ENCODE measurements at places on chromosomes 12 and 14. TPM values are rescaled to one million over a fixed set of nuclear protein-coding genes. Genes with fewer than 3 reads are reported as not detected.

TUBA1B gene
- 440 TPM for total RNA-seq

ARMH4 gene
- 2.3 TPM for total RNA-seq

FOXN4 gene
- total RNA-seq, result not detected

GPR132 gene
- 6.7 TPM for total RNA-seq

REM2 gene
- 0.41 TPM for total RNA-seq

RGS6 gene
- 2.6 TPM for total RNA-seq

CIROP gene
- total RNA-seq, result not detected

GRCh38 chr12:72304751-72305150, 32.6 kb downstream of the TRHDE start:
- DNase-seq, result no peak

DNA sequence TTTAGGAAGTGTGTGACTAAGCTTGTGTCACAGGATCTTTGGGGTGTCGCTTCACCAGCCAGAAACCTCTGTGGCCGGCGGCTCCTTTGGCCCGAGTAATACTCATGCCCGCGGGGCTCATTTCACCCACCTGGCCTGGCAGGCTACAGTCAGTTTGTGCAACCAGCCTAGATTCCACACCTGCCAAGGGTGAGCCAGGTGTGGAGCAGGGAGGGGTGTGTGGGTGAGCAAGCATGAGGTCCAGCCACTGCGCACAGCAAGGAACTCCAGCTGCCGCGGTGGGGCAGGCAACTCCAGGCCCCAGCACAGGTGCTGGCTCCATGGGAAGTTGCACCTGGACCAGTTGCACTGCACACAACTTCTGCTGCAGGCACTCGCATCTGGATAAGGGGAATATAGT, 462.3 kb upstream of the LRFN5 start:
- no peak for DNase-seq

GRCh38 chr14:50242096-50242495, 10.7 kb upstream of the SOS2 start:
- DNase-seq, result no peak

DNA sequence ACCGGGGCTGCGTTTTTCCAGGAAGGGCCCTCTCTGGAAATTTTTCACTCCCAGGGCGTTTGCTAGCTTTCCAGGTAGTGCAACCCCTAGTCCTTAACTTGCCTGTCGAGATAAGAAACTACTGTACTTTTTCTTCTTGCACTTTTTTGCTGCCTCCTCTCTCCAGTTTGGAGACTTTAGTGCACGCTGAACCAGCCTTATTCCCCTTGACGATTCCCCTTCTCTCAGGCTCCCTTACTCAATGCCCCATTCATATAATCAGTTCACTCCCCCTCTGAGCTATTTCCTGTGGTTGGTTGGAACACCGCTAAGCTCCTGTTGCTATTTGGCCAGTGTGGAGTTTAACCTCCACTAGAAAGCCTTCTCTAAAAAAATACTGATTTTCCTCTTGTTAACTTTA, 682 bp downstream of the CREBL2 start:
- no peak for DNase-seq

DNA sequence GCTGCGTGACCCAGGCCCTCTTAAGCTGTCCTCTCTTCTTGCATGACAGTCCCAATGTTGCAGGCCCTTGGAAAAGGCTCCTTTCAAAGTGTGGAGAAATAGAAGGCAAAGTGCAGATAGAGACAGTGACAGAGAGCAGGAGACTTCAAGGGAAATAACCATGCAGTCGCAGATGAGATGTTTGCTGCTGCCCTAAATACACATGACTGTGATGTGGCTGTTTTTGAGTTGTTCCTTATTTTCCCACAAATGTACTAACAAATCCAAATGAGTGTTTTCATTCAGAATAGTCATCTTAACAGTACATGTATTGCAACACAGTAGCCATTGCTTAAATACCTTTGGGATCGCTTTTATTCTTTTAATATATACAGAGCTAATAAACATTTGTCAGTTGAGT, 101.6 kb downstream of the SLC15A5 start:
- no peak for DNase-seq

DNA sequence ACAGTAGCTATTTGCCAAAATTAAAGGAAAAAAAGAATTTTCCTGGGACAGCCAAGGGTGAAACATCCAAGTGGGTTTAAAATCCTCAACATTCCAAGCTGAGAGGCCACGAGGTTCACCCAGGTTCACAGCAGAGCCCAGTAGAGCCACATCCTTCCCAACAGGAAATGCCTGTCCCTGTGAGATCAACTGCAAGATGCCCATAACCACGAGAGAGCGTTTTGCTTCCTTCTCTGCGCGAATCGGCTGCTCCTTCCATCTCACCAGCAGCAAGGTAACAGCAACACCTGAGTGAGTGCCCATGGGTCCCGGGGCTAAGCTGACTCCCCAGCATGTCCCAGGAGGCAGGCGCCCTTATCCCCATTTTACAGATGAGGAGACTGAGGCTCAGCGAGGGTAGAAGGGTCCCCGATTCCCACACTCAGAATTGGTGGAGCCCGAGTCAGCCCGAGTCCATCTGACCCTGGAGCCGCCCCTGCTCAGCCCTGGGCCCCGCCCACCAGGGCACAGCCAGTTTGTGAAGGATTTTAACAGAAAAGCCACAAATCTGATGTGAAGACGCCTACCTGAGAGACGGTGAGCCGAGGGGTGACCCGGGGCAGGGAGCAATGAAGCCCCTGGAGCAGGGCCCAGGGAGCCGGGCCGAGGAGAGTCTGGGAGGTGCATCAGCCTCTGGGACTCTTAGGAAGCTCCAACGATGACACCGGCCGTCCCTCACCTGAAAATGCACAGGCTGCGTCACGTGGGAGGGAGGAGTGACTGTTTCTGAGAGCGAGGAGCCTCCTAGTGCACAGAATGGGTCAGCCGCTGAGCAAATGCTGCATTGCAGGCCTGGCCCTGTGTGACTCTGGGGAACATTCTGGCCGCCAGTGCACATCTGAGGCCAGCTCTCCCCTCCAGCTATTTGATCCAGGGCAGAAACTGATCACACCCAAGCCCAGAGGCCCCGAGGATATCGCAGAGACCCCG, 236.9 kb upstream of the SFSWAP start:
- no peak for DNase-seq

DNA sequence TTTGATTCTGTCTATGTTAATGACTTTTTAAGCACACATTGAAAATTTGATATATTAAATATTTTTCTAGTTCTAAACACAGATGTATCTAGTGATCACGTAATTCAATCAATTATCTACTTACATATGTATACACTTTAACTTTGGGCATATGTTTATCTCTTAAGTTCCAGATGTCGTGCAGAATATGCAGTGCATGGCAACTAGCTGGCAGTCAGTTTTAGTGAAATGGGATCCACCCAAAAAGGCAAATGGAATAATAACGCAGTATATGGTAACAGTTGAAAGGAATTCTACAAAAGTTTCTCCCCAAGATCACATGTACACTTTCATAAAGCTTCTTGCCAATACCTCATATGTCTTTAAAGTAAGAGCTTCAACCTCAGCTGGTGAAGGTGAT, 105.3 kb downstream of the PTPRQ start:
- DNase-seq, result no peak

- DNase-seq, result no peak
Observed at GRCh38 chr12:63994704-63995103, 150.2 kb downstream of the SRGAP1 start.

DNA sequence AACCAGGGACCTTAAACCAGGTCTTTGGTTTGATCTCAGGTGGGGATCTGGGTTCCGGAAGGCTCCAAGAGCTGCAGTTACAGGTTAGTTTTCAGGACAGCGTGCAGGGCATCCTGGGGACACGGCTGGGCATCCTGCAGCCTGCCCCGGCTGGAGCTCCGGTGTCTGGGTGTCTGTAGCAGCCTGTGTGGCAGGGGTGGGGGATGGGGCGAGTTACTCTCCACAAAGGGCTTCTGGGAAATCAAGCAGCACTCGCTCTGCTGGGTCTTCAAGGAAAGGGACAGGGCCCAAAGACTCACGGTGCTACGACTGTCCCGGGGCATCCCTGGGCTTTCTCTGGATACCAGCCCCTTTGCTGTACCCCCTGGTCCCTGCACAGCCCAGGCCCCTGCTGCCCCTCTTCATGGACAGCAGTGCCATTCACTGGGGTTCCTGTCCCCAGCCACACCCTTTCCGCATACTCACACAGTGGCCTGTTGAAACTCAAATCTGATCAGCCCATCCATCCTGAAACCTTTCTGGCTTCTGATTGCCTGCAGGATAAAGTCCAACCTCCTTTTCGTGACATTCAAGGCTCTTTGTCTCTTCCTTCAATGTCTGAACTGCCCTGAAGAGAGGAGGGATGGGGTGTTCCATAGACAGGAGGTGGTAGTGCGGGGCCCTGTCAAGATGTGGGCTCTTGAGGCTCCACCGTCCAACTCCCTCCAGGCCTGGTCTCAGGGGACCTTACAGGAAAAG, 22.2 kb upstream of the PPP1R13B start:
- DNase-seq, result no peak

DNA sequence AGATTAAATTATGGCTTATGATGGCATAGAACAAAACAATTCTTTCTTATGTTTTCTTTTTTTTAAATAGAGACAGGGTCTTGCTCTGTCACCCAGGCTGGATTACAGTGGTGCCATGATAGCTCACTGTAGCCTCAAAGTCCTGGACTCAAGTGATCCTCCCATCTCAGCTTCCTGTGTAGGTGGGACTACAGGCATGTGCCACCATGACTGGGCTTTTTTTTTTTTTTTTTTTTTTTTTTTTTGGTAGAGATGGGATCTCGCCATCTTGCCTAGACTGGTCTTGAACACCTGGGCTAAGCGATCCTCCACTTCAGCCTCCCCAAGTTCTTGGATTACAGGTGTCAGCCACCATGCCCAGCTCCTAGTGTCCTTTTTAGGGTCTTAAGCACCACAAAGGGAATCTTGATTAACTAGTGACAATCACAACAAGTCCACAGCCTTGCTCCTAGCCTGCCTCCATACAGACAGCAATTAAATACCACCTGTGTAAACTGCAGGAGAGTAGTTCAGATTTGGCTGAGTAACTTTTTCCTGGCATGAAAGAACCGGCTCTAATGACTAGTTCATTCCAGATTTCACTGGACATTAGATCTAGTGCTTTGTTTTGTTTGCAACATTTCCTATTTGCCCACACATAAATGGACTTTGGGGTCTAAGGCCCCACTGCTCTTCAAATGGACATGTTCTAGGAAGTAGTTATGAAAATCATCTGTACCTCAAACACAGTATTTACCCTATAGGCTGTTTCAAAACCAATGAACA, 61.6 kb downstream of the SH2B3 start:
- DNase-seq, result no peak

GRCh38 chr14:34810028-34810427, 65.1 kb downstream of the BAZ1A start:
- no peak for DNase-seq

Measured in upper lobe of right lung (tissue), 1 donor.